ENCODE measurements at places on chromosomes 12 and 14.

DNA sequence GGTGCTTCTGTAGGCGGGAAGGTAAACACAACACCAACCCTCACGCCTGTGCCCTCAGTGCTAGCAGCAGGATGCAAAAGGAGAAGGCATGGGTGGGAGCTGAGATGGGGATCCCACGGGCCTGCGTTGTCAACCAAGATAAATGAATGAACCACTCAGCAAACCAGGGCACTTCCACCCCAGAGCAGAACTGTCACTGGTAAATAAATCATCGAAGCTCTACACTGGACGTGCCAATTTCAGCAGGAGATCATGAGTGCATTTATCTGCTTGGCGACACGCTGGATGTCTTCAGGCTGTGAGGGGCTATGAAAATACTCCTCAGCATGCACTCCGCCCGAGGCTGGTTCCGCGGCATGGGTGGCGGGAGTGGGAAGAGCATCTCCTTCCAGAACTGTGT lies 33.2 kb downstream of the HSPB8 start:
- no peak for DNase-seq

GRCh38 chr12:130761537-130762318 lies 45.6 kb upstream of the RIMBP2 start:
- no peak for DNase-seq

GRCh38 chr14:63713764-63714163 lies 14.1 kb downstream of the SGPP1 start:
- no peak for DNase-seq

DNA sequence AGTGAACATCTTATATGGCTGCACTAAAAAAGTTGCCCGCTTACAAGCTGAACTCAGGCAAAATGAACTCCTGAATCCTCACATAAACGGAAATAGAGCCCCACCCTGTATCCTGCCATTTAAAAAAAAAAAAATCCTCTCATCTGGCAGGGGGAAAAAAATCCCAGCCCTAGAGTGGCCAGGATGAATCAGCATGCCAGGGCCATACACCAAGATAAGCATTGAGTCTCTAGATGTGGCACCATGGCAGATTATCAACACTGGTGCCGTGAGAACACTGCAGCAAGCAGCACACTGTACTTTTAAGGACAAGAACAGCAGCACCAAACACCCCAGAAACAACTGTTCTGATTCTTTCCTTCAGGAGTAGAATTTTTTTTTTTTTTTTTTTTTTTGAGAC lies 65.5 kb downstream of the RASSF3 start:
- DNase-seq: no peak

- DNase-seq: no peak
Observed at GRCh38 chr12:4579305-4580102, 17.5 kb downstream of the DYRK4 start.

DNA sequence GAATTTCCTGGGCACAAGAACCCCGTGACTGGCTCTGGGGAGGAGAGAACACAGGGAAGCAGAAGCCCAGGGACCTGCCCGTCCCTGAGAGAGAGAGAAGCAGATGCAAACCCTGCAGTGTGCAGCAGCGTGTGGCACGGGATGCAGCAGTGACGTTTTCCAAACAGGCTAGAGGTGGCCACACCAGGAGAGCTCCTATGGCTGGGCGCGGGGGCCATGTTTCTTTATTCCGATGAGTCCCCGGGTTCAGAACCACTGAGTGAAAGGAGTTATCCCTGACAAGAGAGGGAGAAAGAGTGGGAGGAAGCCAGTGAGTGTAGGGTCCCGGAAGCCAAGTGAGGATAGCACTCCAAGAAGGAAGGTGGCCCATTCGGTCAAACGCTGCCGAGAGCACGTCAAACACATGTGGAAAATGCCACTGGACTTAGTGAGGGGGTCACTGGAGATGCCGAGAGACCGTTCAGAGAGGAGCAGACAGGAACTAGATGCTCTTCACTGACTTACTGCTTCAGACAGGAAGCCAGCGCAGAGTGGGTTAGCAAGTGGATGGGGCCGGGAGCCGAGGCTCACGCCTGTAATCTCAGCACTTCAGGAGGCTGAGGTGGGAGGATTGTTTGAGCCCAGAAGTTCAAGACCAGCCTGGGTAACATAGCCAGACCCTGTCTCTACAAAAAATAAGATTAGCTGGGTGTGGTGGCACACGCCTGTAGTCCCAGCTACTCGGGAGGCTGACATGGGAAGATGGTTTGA lies 123.0 kb downstream of the BCL11B start:
- no peak for DNase-seq

- no peak for DNase-seq
Observed at GRCh38 chr14:100304825-100305323, 1.4 kb downstream of the SLC25A29 start.

DNA sequence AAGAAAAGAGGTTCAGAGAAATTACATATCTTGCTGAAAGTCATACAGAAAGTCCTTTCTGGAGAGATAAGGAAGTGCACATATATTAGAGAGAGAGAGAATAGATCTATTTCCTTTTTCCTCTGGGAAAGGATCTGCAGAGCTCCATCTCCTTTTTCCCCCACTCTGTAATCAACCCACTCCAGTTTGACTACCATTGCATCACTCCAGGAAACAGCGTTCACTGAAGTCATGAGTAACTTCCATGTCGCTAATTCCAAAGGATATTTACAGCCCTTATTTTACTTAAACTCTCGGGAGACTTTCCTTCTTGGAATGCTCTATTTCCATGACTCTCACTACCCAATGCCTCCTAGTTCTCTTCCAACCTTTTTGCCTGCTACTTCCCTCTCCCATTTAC lies 72.5 kb upstream of the PARP11 start:
- no peak for DNase-seq

GRCh38 chr12:93029091-93029490 lies 100.0 kb upstream of the EEA1 start:
- no peak for DNase-seq

DNA sequence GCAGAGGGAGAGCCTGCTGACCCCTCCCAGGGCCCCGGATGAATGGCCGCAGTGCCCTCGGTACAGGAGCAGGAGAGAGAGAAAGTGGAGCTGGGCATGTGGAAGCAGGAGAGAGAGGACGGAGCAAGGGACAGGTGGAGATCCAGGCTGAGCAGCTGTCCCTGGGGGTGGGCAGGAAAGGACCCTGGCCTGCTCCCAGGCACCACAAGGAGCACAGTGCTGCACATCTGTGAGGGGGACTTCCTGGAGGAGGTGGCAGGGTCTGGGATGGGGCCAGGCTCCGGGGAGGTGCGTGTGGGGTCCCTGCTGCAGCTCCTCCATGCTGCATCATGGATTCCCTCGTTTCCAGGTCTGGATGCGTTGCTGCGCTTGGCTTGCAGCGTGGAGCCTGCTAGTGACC lies 13.0 kb upstream of the DLK1 start:
- DNase-seq: no peak

- no peak for DNase-seq
Observed at GRCh38 chr14:57847096-57847495, 18.8 kb downstream of the SLC35F4 start.

DNA sequence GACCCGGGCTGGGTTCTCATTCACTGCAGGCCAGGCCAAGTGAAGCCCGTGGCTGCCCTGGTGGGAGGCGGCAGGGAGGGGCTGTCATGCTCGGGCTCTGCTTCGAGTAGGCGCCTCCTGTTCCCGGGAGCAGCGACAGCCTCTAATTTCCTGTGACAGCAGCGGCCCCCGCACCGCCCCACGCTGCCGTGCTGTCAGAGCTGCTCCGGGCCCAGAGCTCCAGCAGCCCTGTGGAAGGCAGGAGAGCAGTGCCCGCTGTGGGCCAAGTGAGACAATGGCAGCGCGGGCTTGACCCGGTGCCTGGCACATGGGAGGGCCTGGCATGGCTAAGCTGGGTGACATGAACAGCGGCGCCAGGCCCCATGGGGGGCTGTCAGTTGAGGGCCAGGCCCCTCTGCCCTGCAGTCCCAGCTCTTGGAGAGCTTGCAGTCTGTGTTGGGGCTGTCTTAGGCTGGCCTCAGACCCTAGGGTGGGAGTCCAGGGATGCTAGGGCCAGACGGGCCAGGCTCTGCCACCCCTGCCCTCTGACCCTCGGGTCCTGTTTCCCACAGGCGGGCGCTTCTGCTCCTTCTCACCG lies 5.1 kb downstream of the TRMT61A start:
- DNase-seq: no peak

GRCh38 chr14:82385048-82385447 lies 851.4 kb upstream of the SEL1L start:
- DNase-seq: peak; percentile 3

- DNase-seq: no peak
Observed at GRCh38 chr12:92158796-92159439, 13.3 kb upstream of the BTG1 start.

DNA sequence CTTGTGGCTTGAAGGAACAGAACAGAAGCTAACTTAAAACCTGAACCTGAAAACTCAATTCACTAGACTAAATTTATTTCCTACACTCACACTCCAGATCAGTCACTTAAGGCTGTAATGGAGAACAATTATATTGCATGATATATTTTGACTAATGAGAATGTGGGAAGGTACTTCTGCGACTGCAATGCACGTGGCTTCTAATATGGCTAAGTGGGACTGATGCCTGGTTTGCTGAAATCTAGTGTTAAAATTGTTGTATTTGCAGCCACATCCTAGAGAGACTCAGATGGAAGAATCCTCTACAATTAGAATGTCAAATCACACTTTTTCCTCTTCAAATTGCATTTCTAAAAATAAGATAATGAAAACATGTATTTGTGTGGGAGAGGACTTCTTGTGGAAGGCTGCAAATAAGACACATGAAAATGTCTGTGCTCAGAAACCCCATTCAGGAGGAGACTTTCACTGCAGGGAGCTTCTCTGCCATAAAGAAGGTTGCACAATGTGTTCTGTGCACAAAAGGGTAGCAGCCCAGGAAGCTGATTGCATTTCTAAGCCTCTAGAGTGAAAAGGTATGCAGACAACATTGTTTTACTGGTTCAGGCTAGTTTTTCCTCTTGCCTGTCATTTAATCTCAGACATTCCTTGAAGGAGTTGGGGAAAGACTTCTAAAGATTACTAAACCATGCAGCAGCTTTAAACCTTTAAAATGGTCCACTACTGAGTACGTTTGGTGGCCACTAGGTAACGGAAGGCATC lies 224.3 kb downstream of the NEDD1 start:
- DNase-seq: no peak

DNA sequence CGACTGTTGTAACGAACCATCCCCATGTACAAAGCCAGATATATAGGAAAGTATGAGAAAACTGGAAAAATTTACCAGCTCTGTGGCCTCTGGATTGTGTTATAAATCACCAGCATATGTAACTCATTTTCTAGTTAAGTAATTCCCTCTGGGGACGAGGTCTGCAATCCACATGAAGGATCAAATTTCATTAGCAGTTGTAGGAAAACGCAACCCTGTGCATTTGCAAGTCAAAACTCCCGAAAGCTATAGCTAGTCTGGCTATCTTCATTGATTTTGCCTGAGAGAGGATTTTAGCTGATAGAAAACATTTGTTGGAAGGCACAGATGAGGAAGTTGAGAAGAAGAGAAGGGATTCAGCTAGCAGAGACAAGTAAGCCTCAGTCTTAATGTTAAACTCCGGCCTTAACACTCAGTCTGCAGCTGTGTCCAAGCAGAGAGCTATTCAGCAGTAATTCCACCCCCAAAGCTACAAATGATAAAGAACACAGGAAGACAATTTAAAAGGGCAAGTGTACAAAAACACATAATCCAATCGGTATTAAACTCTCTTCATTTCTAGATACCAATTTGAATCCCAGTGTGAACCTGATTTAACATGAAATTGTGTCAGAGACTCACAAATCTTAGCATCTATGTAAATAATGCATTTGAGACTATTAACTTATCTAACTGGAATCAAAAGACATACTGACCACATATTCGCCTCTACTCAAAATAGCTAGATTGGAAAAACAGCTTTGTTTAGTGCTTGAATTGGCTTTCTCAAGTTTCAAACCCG lies 54.2 kb upstream of the CERS5 start:
- DNase-seq: no peak

- no peak for DNase-seq
Observed at GRCh38 chr14:24873551-24873950, 176.4 kb downstream of the STXBP6 start.

- DNase-seq: no peak
Observed at GRCh38 chr14:83047059-83047830, 1513.6 kb upstream of the SEL1L start.

DNA sequence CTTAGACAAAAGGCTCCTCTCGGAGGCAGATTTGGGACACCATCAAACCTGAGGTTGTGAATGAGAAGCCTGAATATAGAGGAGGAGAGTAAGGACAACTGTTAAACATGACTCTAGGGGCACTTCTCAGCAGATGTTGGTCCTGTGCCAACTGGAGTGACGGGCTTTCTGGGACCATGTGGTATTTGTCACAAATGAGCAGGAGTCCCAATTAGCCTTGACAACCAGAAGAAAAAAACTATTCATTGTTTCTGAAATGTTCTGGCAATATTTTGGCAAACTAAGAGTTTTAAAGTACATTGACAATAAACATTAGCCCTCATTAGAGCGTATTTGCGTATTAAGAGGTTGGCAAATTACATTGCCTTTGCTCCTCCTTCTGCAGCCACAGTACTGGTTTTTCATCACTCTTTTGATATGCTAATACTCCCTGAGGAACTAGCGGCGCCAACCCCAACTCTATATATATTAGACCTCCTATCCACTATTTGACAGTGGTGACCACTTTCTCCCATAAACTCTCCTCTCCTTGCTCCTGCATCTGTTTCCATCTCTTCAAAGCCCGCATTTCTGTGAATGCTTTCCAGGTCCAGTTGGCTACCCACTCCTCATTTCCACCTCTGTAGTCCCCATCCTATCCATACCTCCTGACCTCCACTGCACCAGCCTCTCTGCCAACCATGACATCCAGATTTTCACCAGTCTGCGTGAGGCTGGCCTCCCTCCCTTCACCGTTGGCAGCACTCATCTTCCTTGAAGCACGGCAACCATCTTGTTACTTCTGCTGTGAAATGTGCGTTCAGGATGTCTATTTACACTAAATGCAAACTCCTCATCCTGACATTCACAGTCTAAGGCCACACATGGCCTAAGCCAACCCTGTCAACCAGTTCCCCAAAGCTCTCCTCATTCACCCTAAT lies 100.7 kb downstream of the ZFC3H1 start:
- DNase-seq: no peak

- no peak for DNase-seq
Observed at GRCh38 chr12:124852329-124852831, 11.3 kb downstream of the SCARB1 start.

DNA sequence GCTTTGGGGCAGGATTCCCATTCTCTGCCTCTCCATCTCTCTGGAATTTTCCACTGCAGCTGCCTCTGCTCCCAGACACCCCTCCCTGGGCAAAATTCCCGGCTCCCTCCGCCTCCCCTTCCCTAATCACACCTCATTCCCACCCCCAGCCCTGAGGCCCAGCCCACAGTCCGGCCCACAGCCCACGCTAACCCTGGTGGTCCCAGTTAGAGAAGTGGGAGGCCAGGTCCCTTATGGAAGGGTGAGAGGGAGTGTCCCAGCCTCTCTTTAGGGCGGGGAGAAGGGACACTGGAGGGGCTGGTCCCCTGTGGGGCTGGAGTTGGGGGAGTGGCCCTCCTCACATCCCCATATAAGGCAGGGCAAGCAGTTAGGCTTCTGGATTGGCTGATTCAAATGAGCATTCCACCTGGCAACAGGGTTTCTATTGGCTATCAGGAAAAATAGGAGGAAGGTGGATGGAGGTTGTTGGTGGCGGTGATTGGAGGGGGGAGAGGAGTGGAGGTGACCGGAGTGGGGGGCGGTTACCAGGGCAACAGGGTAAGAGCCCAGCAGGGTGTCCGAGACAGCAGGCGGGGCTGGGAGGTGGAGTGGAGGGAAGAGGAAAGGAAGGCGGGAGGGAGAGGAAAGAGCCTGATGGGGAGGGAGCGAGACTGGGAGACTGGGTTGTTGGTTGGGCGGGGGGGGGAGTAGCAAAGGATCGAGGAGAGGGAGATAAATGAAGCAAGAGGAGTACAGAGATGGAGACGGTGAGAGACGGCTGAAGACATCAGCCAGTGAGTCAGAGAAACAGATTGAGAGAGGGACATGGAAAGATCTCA lies 1.9 kb upstream of the PTMS start:
- DNase-seq: peak; percentile 39
